ENCODE measurements at places on chromosomes 2 and 18.

- no peak for DNase-seq
Observed at GRCh38 chr2:31813016-31813415, 197.8 kb downstream of the MEMO1 start.

DNA sequence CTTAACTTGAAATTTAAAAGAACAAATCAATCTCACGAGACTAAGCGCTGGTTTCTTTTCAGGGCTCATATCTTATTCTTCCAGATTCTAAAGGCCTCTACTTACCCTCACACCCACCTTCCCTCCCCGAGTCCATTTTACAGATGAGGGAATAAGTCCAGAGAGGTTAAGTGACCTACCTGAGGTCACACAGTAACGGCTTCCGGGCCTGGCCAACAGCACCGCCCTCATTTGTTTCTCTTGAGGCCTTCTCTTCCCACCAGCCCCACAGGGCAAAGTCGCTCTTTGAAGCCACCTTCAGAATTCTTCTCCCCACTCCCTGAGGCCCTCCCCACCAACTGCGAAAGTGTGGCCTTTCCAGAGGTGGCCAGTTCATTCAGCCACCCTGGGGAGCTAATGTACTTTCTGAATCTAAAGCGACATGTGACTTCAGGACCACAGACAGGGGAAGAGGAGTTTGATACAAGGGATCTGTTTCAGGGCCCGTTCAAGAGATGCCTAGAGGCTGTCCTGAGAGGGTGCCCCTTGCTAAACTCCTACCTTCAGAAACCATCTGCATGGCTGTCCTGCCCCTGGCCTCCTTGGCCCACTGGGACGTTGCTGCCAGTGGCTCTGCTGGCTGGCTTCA lies 275.3 kb downstream of the HAUS1 start:
- DNase-seq = no peak

DNA sequence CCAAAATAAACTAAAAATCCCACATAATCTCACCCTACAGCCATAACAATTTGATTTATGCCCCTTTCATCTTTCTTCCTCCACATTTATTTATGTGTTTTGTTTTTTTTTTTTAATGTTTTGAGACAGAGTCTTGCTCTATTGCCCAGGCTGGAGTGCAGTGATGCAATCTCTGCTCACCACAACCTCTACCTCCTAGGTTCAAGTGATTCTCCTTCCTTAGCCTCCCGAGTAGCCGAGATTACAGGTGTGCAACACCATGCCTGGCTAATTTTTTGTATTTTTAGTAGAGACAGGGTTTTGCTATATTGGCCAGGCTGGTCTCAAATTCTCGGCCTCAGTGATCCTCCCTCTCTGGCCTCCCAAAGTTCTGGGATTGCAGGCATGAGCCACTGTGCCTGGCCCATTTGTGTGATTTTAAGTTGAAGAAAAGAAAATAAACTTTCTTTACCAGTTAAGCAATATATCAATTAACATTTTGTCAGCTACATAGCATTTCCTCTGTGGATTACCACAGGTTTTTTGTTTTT lies 35.9 kb upstream of the LPIN2 start:
- DNase-seq = no peak

GRCh38 chr2:205188239-205189138 lies 493.8 kb upstream of the NRP2 start:
- DNase-seq = no peak

GRCh38 chr2:189379287-189379630 lies 62.0 kb upstream of the WDR75 start:
- no peak for DNase-seq

DNA sequence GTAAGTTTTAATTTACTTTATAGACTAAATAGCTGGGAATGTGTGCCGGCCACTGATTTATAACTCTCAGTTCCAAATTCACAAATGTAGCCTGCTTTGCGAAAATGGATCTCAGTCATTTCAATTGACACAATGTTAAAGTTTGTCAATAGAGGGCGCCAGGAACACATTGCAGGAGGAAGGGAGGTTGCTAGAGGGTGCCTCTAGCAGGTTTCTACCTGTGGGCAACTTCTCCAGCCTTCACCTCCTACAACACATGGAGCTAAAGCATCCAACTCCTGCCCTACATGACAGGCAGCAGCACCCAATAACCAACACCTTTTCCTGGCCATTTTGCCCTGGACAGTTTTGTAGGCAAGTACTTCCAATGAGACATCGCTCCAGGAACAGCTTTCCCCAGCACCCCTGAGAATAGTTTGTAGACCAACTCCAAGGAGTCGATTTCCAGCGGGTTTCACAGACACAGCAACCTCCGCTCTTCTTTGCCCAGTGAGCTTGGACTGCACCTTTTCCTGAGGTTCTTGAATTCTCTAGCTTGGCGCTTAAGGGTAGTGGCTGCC lies 784.8 kb upstream of the CDH2 start:
- no peak for DNase-seq

DNA sequence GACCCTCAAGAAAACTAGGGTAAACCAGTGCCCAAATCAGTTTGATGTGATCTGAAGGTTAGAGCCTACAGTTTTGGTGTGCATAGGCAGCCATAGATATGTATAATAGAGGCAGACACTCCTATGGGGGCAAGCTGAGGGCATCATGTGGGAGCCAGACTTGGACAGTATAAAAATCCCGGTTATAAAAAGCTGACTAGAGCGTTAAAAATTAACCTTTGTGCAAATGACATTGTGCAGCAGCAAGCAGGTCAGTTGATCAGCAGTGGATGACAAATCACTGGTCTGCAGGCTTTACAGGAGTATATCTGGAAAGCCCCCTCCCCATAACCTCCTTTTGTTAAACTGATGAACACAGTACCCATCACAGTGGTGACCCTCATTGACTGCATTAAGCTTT lies 107.8 kb downstream of the CTNNA2 start:
- no peak for DNase-seq

All from activated CD4-positive, alpha-beta T cell treated with anti-CD3 and anti-CD28 coated beads, Interleukin-2, amount 50 U/mL, for 1 hour (primary cell).